NCI-H1105 treated with DMSO at 0.1 percent for 48 hours (cell line): ENCODE measurements at places on chromosomes 12 and 14.

DNA sequence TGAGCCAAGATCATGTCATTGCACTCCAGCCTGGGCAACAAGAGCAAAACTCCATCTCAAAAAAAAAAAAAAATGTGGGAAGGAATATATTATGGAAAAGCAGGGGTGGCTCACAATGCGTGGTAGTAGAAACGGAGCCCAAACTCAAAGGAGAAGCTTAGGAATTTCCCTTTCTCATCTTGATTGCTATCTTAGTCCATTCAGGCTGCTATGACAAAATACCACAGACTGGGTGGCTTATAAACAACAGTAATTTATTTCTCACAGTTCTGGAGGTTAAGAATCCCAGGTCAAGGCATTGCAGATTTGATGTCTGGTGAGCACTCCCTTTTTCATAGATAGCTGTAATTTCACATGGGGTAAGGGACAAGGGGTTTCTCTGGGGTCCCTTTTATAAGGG lies 153.8 kb upstream of the KRR1 start:
- no peak for DNase-seq

DNA sequence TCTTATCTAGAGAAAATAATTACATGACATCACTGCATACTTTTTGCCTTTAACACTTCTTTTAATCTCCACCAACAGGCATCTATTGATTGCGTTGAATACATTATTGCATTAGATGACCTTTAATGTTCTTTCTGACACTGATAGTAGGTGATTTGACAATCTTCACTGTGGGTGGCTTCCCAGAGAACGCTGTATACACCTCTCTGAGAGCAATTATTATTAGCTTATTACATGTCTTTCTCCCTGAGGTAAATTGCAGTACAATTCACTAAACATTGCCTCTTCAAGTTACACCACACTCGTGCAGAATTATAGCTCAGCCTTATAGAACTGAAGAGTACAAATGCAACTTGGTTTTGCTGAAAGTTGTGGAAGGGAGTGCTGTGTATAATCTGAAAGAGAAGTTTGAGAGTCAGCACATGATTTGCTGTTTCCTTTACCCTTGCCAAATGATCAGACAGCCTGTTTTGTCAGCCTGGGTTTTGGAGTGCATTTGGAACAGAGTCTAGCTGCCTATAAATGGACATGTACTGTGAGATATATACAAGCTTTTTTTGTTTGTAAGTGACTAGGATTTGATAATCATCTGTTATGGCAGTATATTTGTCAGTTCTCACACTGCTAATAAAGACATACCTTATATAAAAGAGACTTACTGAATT lies 369.2 kb downstream of the CCER1 start:
- DNase-seq = no peak

GRCh38 chr12:21774358-21775132 lies at the start of gene KCNJ8:
Gene KCNJ8, minus strand, starts transcription at chr12:21774706. Its CDS starts 1,090 bp downstream, at chr12:21773616.
- DNase-seq = peak; percentile 69

- DNase-seq = no peak
These were observed 21.7 kb downstream of the CBX5 start for GRCh38 chr12:54258201-54258681.

- no peak for DNase-seq
These were observed 14.9 kb upstream of the SCAF11 start for GRCh38 chr12:46005151-46005797.

GRCh38 chr12:56158926-56159461 lies 835 bp downstream of the MYL6 start:
- DNase-seq = peak; percentile 44

GRCh38 chr14:78152201-78153063 lies 17.7 kb upstream of the NRXN3 start:
- DNase-seq = peak; percentile 45

DNA sequence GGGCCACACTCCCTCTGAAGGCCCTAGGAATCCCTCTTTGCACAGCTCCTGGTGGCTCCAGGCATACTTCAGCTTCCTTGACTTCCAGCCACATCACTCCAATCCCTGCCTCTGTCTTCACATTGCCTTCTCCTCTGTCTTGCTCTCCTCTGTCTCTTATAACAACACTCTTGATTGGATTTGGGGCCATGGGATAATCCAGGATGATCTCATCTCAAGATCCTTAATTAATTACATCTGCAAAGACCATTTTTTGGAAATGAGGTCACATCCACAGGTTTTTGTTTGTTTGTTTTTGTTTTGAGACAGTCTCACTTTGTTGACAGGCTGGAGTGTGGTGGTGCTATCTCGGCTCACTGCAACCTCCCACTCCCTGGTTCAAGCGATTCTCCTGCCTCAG lies 88.7 kb downstream of the TMTC1 start:
- no peak for DNase-seq

DNA sequence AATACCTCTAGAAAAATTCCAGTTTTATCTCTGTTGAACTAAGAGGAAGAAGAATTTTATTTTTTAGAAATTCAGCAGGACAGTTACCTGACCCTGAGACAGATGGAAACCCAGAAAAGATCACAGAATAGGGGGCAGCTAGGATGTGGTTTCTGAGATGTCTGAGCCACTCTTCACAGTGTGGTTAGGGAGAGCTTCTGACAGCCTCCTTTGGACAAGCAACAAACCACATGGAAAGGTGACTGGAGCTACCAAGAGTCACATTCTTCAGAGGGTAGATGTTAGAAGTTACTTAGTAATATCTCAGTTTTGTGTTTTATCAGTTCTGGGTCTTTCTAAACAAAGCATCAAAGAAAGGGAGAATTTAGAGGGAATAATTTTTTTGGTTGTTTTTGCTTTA lies 117.3 kb upstream of the NAP1L1 start:
- no peak for DNase-seq

DNA sequence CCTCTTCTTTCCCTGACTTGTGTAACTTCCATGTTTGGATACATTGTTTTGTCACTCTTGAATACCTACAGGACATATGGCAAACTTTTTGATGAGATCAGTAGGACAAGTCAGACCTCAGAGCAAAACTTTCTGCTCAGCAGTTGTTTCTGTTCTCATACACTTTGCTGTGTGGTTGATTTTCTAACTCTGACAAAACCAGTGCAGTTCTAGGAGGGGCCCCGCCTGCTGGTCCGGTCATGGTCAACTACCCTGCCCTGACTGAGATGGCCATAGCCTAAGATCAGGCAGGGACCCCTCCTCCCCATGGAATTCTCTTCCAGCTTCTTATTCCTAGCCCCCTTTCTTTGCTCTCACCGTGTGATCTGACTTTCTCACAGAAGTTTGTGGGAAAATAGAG lies 92.8 kb downstream of the OTOGL start:
- DNase-seq = no peak

- no peak for DNase-seq
These were observed 210.6 kb downstream of the SLC6A15 start for GRCh38 chr12:84702001-84702400.

GRCh38 chr12:104588047-104588920 lies 131.5 kb downstream of the CHST11 start:
- DNase-seq = no peak

GRCh38 chr12:75868501-75868900 lies 163.1 kb downstream of the PHLDA1 start:
- no peak for DNase-seq

- no peak for DNase-seq
These were observed 1254.9 kb upstream of the TMEM132C start for GRCh38 chr12:127012109-127012508.

DNA sequence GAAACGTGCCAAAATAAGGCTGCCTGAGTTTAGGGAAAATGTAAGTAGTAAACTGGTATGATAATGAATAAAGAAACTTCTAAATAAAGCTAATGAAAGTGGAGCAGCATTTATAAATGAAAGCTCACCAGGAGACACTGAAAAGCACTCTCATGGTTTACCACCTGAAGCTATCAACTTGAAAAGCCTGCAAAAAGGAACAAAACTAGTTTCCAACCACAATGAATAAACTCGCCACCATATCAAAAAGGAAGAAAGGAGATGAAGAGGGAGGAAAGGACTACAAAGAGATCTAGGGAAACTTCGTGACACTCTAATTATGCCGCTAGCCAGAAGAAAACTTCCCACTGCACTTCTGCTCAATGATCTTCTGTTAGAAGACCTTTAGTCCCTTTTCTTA lies 66.7 kb downstream of the MED13L start:
- DNase-seq = no peak

- DNase-seq = no peak
These were observed 863.7 kb downstream of the LRFN5 start for GRCh38 chr14:42470427-42470719.

GRCh38 chr12:121980191-121980891 lies 41.3 kb upstream of the BCL7A start:
- DNase-seq = no peak

DNA sequence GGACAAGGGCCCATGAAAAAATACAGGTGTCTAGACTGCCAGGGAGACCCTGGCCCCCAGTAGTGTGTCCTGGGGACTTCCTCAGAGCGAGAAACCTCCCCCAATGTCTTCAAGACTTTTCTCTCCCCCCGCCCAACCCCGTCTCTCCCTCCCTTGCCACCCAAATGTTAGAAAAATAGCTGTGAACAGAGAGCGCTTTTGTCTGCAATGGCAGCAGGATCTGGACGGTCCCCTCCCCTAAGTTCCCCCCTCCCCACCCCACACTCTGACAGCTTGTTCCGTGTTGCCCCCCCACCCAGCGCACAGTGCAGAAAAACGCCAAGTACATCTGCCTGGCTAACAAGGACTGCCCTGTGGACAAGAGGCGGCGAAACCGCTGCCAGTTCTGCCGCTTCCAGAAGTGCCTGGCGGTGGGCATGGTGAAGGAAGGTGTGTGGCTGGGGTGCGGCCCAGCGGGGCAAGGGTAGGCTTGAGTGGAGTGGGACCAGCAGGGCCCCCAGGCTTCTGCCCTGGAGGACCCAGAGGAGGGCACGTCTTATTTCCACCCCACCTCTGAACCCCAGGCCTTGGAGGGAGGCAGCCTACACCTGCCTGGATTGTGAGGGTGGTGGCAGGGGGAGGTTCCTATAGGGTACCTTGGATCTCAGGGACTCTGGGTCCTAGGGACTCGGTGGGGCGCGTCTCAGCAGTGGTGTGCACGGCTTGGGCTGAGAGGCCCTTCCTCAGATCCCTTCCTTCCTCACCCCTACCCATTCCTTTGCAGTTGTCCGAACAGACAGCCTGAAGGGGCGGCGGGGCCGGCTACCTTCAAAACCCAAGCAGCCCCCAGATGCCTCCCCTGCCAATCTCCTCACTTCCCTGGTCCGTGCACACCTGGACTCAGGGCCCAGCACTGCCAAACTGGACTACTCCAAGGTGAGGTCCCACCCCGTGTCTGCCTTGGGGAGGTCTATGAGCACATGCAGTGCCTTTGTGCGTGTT lies 4.8 kb downstream of the NR4A1 start:
- no peak for DNase-seq

DNA sequence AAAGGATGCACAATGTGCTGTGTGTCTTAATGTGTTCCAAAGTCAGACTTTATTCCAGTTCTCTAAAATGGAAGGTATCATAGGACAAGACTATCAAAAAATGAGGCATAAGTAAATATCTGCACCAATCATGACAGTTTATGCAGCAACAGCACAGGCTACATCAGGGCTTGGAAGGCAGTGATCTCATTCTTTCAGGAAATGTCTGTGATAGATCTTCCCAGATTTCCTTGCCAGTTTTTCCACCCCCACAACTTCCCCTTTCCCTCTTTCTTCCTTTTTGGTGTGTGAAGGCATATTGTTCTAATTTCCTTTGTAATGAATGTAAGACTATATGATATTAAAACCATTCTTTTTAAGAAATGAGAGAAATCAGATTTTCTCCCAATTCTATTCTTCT lies 326.7 kb downstream of the ATP23 start:
- DNase-seq = no peak

DNA sequence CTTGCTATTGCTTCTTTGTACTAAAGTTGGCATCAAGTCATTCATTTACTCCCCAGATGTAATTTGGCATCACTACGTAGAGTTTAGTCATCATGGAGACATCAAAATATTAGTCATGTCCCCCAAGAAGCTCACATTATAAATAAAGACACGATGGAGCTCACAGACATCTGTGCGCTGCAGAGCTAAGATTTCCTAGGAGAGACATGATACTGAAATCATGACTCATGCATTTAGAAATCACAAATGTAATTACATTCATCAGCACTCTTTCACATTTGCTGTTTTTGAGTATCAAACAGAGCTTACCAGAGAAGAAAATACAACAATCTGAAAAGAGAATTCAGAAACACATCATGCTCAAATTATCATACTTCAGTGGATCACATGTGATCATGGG lies 169.8 kb downstream of the LRIG3 start:
- DNase-seq = no peak

DNA sequence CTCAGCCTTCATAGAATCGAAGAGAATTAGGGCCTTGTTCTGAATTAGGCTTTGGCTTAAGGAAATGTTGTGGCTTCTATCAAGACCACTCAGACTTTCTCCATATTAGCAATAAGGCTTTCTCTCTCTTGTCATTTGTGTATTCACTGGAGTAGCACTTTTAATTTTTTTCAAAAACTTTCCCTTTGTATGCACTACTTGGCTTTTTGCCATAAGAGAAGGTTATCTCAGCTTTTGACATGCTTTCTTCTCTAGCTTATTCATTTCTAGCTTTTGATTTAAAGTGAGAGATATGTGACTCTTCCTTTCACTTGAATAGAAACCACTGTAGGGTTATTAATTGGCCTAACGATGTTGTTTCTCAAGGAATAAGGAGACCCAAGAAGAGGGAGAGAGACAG lies 244.2 kb downstream of the GPHN start:
- DNase-seq = no peak

GRCh38 chr14:90255871-90256270 lies 482 bp upstream of the PSMC1 start:
- DNase-seq = no peak

DNA sequence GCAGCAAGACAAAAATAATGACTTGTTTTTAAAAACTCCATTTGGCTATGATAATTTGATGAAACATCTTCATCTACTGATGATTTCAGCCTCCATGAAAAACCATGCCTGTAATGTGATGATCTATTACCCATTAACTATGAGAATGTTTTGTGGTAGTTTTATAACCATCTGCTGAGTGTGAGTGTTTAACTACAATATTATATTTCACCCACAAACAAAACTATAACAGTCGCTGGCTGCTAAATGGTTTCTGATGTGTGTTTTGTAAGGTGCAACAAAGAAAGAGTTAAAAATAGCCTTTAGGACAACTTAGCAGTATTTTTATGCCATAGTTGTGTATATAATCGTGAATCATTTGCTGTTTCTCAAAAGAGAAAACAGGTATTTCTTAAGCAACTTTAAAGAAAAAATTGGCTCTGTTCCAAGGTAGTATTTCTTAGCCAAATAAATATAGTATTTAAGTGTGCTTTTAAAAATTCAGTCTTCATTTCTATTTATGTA lies 4.9 kb downstream of the PTHLH start:
- peak; percentile 37 for DNase-seq

GRCh38 chr14:105087963-105088811 lies 23.0 kb upstream of the GPR132 start:
- DNase-seq = no peak
